ENCODE measurements at places on chromosomes 5 and 9. TPM values are rescaled to one million over a fixed set of nuclear protein-coding genes. Genes with fewer than 3 reads are reported as not detected.
A peak's percentile ranks its signal among the peaks of the same experiment; 100 is the strongest.

DNA sequence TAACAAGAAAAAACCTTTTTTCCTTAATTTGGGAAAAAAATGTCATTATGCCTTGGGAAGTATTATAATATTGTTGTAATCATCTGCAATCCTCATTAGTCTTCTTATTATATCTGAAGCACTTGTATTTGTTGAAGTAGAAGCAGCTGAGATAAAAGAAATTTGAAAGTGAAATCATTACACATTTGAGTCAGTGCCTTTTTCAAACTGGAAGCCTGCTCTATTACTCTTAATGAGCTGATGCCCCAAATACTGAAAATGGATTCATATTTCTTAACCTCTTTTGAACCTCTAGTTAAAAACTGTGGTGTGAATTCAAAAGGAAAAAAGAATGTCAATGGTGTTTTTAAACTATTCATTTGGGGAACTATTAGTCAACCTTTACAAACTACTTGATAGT lies 1027.7 kb downstream of the NR2F1-AS1 start:
- DNase-seq: no peak

DNA sequence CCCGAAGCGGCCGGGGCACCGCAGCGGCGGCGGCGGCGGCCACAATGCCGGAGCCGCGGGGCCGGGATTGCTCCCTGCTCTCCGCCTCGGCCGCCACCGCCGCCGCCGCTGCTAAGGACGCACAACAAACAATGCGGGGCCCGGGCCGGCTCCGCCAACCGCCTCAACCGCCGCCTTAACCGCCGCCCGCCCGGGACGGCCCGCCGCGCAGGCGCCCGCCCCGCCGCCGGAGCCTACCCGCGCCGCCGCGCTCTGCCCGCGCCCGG lies 254 bp downstream of the STRBP start:
- DNase-seq: no peak

DNA sequence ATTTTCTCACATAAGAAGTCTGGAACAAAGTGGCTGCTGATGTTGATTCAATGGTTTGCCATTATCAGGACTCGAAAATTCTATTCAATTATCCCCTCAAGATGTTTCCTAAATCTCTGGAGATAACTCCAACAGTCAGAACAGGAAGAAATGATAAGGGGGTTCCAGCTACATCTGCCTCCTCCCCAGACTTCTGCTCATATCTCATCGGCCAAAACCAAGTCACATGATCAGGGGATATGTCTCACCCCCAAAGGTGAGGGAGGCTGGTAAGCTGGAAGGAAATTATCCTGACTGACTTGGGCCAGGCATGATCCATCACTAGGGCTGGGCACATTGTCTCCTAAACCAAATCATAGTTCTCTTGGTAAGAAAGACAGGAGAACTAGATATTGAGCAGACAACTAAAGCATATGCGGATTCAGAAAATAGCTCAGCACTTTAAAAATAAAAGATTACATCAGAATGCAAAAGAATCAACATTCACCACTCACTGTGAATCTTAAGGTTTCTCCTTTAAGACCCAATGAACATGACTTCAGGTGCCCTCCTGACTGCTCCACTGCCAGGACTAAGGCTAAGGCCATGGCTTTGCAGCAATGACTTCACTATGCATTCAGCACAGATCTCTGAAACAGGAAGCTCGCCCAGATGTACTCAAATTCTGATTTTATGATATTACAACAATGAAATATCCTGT lies 306.3 kb downstream of the ENC1 start:
- DNase-seq: no peak

DNA sequence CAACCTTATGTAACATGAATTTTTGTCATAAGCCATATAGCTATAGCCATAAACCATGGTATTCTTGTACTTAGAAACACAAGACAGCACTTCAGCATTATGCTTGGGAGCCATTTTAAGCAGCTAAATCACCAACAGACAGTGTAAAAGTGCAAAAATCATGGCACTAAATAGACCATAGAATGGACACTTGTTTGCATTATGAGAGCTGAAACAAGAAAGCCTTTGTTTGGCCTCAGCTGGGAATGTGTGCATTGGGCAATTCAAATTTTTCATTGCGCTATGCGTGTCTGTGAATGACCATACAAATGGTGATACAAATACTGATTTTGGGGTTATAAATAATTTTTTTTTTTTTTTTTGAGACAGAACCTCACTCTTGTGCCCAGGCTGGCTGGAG lies 23.7 kb downstream of the KDM4C start:
- DNase-seq: peak; percentile 16

Gene PCDHB10
- total RNA-seq: 0.18 TPM

Gene SMIM33
- not detected for total RNA-seq

Gene PITX1
- total RNA-seq: 10.3 TPM
